ENCODE measurements at places on chromosomes 13 and 19. TPM values are rescaled to one million over a fixed set of nuclear protein-coding genes. Genes with fewer than 3 reads are reported as not detected.

DNA sequence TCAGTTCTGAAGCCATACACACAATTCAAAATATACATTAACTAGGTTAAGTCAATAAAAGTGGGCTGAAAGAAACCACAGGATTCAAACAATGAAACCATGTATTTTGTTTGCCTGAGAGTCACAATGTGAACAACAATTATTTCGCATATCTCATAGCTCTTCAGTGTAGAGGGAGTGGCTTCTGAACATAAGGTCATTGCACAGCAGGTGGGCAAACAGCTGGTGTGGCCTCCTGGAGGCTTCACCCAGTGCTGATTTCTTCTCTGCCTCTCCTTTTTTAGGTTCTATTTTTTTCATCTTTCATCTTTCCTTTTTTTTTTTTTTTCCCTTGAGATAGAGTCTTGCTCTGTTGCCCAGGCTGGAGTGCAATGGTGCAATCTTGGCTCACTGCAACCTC is 40.4 kb upstream of the ZNF254 start:
- no peak for DNase-seq
- H3K36me3 ChIP-seq, result peaks cover 57% of the 10 kb centered on the region
- H3K4me3 ChIP-seq, result no peak overlapping the region
- no peaks in the 10 kb centered on the region for H3K4me1 ChIP-seq

DNA sequence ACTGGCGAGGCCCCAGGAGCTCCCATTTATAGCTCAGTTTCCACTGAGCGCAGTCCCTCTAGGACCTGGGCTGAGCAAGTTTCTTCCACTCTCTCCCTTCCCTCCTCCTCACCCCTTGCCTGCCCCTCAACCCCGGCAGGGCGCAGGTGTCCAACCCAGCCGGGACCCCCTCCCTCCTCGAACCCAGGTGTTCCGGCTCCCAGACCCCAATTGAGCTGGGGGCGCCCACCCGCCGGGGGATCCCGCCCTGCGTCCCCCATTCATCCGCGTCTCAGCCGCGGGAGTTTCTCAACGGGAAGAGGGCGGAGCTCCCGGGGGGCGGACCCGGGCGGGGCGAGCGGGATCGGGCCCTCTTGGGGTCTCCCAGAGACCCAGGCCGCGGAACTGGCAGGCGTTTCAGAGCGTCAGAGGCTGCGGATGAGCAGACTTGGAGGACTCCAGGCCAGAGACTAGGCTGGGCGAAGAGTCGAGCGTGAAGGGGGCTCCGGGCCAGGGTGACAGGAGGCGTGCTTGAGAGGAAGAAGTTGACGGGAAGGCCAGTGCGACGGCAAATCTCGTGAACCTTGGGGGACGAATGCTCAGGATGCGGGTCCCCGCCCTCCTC is at the start of gene KIRREL2:
TSS of gene KIRREL2 (plus strand) at position 366 of the 604 bp plus-strand sequence. CDS start at position 575, 209 bp downstream.
- H3K27ac ChIP-seq, result no peak within 1 kb of the TSS
- DNase-seq, result peak; percentile 45
- peaks cover 41% of the 10 kb centered on the region for H3K27me3 ChIP-seq
- peak within 1 kb of the TSS; percentile 83 for H3K4me3 ChIP-seq
- H3K4me1 ChIP-seq, result peaks cover 17% of the 10 kb centered on the region

DNA sequence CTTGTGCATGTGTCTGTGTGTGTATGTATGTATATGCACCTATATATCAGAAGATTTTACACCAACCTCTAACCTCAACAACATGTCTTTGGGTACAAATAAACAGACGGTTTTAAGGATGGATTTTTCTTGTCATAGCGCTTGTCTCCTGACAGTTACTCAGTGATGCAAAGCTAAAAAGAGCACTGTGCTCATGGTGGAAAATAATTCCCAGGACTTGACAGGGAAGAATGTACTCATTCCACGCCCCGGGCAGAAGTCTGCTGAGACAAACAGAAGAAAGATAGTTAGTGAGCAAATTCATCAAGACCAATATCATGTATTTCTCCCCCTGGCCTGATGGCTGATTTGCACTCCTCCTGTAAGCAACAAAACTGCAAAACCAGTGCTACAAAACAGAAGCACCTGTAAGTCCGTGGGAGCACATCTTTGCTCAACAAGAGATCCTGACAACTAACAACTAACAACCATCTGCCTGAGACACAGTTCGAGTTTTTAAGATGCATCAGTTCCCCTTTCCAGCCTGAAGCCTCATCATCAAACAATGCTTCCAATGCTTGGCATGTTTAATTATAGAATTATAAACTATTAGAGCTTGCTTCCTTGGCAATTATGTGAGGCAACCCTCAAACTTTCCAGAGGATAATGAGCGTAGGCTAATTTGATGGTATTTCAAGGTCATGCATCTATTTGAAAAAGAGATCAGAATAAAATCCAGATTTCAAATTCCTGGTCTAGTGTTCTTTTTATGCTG is 812.7 kb upstream of the MIR17HG start:
- no peaks in the 10 kb centered on the region for H3K36me3 ChIP-seq
- DNase-seq, result no peak
- no peaks in the 10 kb centered on the region for H3K27me3 ChIP-seq
- no peak overlapping the region for H3K4me3 ChIP-seq

Gene F10
- not detected for total RNA-seq

DNA sequence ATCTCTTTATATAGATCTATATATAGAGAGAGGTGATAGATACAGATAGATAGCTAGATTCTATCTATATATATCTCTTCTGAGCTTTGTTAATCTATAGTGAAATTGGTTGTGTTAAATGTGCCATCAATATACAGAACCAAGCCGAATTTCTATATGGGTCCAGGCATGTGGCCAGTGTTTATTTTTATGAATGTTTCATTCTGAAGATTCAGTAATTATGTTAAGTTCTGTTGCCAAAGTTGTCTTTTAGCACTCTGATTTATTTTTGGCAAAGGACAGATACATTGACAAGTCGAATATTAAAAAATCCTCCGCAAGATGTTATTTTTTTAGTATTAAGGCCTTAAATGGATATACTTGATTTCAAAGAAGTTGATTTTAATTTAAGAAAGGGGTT is 190.4 kb upstream of the HTR2A start:
- H3K36me3 ChIP-seq, result no peaks in the 10 kb centered on the region
- no peaks in the 10 kb centered on the region for H3K4me1 ChIP-seq
- no peak for DNase-seq

- H3K4me3 ChIP-seq, result no peak overlapping the region
- H3K27me3 ChIP-seq, result no peaks in the 10 kb centered on the region
- no peaks in the 10 kb centered on the region for H3K4me1 ChIP-seq
- no peaks in the 10 kb centered on the region for H3K36me3 ChIP-seq
- no peak overlapping the region for H3K27ac ChIP-seq
- DNase-seq, result no peak
Observed at GRCh38 chr13:67090856-67091255, 139.3 kb downstream of the PCDH9 start.

DNA sequence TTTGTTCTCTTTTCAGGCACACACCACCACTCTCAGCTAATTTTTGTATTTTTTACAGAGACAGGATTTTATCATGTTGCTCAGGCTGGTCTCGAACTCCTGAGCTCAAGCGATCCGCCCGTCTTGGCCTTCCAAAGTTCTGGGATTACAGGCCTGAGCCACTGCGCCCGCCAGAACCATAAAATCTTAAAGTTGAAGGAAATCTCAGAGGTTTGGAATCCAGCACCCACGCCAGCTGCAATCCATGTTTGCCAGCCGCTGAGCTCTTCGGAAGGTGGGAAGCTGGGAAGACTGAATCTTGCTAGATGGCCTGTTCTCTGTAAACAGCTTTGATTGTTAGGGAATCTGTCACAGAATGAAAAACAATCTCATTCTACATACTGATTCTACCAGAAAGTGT is 38.5 kb downstream of the SPATA13 start:
- H3K4me1 ChIP-seq, result peaks cover 15% of the 10 kb centered on the region
- H3K27me3 ChIP-seq, result no peaks in the 10 kb centered on the region
- H3K36me3 ChIP-seq, result peaks cover 3% of the 10 kb centered on the region
- DNase-seq, result no peak
- no peak overlapping the region for H3K4me3 ChIP-seq

Gene RGL3
- not detected for total RNA-seq

- H3K27ac ChIP-seq, result no peak overlapping the region
- no peaks in the 10 kb centered on the region for H3K27me3 ChIP-seq
- no peak for DNase-seq
Observed at GRCh38 chr13:61170856-61171255, 244.8 kb downstream of the PCDH20 start.

Gene FAM83E
- total RNA-seq, result 7.3 TPM

- H3K36me3 ChIP-seq, result no peaks in the 10 kb centered on the region
- H3K27me3 ChIP-seq, result no peaks in the 10 kb centered on the region
- H3K27ac ChIP-seq, result no peak overlapping the region
Observed at GRCh38 chr13:67175836-67176459, 54.2 kb downstream of the PCDH9 start.

DNA sequence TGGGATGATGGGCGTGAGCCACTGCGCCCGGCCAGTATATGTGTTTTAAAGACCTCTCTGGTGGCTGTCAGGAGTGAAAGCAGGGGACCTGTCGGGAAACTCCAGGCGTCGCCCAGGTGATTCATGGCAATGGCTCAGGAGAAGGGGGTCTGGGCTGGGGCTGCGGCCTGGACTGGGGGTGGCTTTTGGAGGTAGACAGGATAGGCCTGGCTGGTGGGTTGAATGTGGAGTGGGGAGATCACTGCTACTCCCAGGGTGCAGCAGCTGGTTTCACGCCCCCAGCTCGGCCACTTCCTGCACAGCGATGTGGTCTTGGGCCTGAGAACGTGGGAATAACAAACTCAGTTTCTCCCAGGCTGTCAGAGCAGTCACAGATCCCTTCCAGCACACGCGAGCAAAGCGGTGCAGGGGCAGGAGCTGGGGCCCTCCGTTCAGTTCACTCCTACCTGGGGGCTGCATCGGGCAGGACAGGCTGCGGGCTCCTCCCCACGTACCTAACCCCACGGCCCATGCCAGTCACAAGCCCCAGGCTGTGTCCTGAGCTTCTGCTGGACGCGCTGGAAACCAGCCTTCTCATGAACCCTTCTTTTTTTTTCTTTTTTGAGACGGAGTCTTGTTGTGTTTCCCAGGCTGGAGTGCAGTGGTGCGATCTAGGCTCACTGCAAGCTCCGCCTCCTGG is 18.9 kb downstream of the KDM4B start:
- no peak overlapping the region for H3K27ac ChIP-seq
- peaks cover 4% of the 10 kb centered on the region for H3K36me3 ChIP-seq
- DNase-seq, result no peak
- H3K27me3 ChIP-seq, result peaks cover 2% of the 10 kb centered on the region

Gene GRWD1
- 100 TPM for total RNA-seq

DNA sequence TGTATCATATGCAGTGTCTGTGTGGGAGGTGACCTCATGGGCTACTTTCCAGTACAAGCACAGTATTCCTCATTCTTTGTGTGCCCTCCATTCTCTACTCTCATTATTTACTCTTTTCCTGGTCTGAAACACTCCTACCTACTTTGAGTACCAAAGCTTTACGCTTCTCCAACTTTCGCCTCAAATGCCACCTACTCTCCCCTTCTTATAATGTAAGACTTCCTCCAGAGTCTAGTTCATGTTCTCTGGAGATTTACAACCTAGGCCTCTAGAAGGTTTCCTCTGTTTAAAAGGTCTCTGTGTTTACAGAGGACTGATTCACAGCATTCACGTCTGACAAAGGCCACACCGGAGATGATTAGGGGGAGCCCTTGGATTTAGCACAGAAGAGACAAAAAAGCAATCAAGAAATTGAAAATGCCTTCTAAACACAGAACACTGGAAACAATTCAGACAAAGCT is 302.0 kb downstream of the KLF12 start:
- no peaks in the 10 kb centered on the region for H3K27me3 ChIP-seq
- no peak overlapping the region for H3K27ac ChIP-seq
- no peaks in the 10 kb centered on the region for H3K36me3 ChIP-seq
- no peak for DNase-seq
- H3K4me1 ChIP-seq, result peaks cover 5% of the 10 kb centered on the region
- no peak overlapping the region for H3K4me3 ChIP-seq

All from activated T-helper 1 cell treated with anti-CD3 and anti-CD28 coated beads, Interleukin-12 subunit alpha, Interleukin-12 subunit beta, Interleukin-2, Interleukin-4 antibody, amounts not matched to agents 30 ng/mL and 10 ng/mL and 1 ng/mL, durations not matched to agents 14 hours and 24 hours and 36 hours (primary cell).